Nucleus accumbens (tissue), 56 donors: ENCODE measurements at places on chromosomes 4 and X.

GRCh38 chr4:123265443-123265842, 131.2 kb upstream of the SPRY1 start:
- DNase-seq = no peak

GRCh38 chr4:158938220-158939044, 164.4 kb upstream of the RAPGEF2 start:
- no peak for DNase-seq

GRCh38 chr4:164931551-164932324, 45.7 kb downstream of the TRIM61 start:
- no peak for DNase-seq

- no peak for DNase-seq
Measured at GRCh38 chr4:24796620-24797019, 1.2 kb downstream of the SOD3 start.

- no peak for DNase-seq
Measured at GRCh38 chrX:20285511-20285910, 18.8 kb upstream of the RPS6KA3 start.

DNA sequence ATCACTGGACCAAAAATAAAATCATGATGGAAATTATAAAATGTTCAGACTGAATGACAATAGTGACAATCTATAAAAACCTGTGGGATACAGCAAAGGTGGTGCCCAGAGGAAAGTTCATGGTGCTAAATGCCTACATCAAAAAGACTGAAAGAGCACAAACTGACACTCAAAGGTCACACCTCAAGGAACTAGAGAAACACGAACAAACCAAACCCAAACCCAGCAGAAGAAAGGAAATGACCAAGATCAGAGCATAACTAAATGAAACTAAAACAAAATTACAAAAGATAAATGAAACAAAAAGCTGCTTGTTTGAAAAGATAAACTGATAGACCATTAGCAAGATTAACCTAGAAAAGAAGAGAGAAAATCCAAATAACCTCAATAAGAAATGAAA, 78.7 kb downstream of the ANAPC10 start:
- DNase-seq = no peak

GRCh38 chr4:8847331-8847730, 24.3 kb downstream of the HMX1 start:
- no peak for DNase-seq

- no peak for DNase-seq
Measured at GRCh38 chr4:87122252-87122651, 98.2 kb downstream of the KLHL8 start.

DNA sequence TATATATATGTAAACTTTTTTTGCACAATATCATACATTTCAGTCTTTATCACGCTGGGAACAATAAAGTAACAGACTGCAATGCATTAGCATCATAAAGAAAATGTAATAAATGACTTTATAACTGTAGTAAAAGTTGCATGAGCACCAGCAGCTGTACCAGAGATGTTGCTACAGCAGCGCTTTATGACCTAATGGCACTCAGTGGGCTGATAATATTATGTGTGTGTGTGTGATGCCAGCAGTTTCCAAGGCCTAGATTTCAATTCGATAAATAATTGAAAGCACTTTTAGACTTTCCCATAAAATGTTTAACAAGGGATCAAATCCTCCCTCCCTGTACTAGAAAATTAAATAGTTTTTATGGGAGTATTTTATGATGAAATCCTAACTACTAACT, 367.6 kb upstream of the AGA start:
- no peak for DNase-seq

DNA sequence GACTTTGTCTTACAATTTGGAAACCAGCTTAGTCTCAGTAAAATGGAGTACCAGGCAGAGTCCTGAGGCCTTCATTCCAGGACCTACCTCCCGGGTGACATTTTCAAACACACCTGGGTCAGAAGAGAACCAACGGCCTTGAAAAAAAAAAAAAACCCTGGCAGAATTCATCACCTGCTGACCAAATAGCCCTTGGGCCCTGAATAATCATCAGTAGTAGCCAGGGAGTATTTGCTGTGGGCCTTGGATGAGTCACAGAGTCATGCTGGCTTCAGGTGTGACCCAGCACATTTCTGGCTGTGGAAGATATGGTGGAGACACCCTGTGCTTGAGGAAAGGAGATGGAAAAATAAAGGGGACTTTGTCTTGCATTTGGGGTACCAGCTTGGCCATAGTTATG, 92.2 kb downstream of the LPAR4 start:
- DNase-seq = no peak

- DNase-seq = no peak
Measured at GRCh38 chrX:118062048-118062789, 54.4 kb downstream of the KLHL13 start.

DNA sequence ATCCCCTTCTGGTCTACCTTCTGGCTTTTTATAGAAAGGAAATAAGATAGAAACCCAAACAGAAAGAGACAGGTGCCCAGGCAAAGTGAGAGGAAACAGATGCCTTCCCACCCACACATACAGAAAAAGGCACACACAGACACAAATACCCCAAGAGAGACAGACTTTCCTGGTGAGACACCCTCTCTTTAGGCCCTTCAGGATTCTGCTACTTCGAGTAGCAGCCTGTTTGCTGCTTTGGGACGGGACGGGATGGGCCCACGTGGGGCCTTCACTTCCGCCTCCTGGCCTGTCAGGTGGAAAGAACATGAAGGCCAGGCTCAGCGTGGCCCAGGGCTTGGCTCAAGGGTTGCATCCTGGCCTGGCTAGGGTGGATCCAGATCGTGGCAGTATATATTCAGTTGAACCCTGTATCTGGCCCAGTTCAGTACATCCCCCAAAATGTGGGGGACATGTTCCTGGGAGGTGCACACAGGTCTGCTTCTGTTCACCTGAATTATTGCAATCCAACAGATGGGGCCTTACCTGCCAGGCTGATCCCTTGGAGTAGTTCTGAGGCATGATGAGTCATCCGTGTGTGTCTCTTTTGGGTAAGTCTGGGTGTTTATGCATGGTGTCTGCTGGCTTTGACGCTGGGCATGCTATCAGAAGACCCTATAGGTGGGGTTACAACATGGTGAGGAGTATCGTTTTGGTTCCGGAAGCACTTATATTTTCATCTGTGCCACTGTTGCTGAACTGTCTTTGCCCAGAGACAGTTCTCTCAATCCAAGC, 2.4 kb downstream of the ZNF275 start:
- DNase-seq = no peak

GRCh38 chr4:6423575-6423974, 48.8 kb downstream of the PPP2R2C start:
- DNase-seq = no peak

DNA sequence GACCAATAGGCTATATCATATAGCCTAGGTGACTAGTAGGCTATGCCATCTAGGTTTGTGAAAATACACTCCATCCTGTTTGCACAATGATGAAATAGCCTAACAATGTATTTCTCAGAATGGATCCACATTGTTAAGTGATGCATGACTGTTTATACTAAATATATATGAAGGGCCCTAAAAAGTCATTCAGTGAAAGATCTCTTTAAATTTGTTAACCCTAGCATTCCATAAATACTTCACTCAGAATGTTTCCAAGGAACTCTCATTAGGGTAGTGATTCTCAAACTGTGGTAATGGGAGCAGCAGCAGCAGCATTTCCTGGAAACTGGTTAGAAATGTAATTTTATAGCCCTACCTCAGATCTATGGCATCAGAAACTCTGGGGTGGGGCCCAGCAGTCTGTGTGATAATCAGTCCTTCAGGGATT, 74.9 kb downstream of the PRRG1 start:
- no peak for DNase-seq

DNA sequence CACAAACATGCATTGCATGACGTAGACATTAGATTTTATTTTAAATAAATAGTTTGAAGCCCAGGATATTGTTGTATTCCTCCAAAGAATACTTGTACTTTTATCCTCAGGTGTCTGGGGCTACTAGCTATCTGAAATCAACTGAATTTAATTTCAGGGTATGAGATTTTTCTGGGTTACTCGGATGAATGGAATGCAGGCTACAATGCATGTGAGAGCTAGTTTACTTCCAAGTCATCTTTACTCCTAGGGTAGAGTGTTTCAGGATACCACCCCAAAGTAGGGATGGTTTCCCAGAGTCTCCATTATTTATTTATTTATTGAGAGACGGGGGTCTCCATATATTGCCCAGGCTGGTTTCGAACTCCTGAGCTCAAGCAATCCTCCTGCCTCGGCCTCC, 66.4 kb downstream of the HPRT1 start:
- no peak for DNase-seq

- no peak for DNase-seq
Measured at GRCh38 chrX:100647095-100647494, 3.1 kb downstream of the SRPX2 start.

- no peak for DNase-seq
Measured at GRCh38 chr4:4521731-4522130, 20.1 kb downstream of the STX18 start.

- no peak for DNase-seq
Measured at GRCh38 chrX:140589657-140590056, 84.8 kb upstream of the SOX3 start.

DNA sequence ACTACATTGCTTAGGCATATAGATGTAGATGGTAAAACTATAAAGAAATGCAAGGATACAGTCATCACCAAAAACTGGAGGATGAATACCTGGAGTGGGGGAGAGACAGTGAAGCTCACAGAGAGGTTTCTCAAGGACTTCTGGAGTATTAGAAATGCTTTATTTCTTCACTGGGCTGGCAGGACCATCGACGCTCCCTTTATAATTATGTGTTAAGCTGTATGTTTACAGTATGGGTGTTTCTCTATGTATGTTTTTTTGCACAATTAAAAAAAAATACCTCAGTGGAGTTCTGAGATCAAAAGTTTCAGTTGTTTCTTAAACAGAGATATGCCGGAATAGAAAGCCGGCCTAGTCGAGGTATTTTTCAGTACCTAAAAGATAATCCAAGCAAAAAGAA, 201.3 kb downstream of the NSUN7 start:
- no peak for DNase-seq

GRCh38 chr4:93748373-93749291, 79.9 kb upstream of the ATOH1 start:
- DNase-seq = no peak

- DNase-seq = no peak
Measured at GRCh38 chr4:70895811-70896491, 6.2 kb upstream of the MOB1B start.

DNA sequence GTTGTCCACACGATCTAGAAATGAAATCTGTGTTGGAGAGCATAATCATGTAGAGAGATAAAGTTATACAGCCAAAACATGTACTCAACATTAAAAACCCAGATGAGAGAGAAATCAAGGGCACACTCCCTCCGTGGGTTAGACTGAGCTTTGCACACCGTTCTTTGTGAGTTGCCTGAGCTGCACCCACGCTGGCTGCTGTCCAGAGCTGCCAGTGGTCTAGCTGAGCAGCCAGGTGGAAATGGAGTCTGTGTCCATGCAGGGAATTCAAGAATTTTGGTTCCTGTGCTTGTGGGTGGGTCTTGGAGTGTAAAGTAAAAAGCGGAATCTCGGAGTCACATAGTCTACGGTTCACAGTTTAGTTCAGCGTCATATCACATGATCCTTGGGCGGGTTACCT, 84.6 kb downstream of the GPR143 start:
- no peak for DNase-seq

GRCh38 chr4:25782482-25782881, 80.3 kb downstream of the SEL1L3 start:
- DNase-seq = no peak

DNA sequence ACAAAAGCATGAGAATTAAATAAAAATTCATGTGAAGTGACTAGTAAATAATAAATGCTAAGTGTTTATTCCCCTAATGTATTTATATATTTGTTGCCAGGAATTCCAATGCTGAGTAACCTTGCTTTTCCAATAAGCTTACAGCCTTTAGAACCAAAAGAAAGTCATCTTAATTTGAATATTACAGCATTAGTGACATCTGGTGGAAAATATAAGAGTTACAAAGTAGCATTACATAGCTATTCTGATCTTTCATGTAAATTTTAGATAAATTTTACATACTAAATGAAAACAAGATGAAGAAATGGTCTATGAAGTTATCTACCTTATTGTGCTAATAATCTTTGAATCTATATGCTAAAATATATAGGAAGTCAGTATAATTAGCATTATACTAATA, 10.4 kb downstream of the MAD2L1 start:
- DNase-seq = no peak

- DNase-seq = no peak
Measured at GRCh38 chr4:1234309-1234695, 14.6 kb downstream of the CTBP1 start.

DNA sequence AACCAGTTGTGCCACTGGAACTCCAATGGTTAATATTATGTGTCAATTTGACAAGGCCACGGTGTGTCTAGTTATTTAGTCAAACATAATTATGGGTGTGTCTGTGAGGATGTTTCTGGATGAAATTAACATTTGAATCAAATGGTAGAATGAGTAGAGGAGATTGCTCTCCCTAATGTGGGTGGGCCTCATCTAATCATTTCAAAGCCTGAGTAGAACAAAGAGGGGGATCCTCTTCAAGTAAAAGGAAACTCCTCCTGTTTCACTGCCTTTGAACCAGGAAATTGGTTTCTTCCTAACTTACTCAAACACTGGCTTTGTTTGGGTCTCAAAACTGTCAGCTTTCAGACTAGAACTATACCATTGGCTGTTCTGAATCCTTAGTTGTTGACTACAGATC, 1692.1 kb downstream of the PCDH19 start:
- DNase-seq = no peak

DNA sequence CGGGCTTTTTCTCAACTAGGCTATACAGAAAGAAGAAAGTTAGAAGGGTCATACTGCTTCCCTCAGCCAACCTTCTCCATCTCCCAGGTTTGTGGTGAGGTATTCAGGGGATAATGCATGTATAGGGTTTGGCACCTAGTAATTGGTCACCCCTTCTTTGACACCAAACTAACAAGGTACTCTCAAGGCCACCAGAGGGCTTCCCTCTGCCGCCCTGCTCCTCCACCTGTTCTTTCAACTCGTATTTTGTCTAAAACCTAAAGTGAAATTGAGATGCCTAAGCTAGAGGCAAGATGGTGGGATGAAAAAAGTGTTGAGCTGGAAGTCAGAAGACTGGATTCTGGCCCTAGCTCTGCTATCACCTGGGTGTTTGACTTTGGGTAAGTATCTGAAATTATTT, 22.0 kb downstream of the CT47C1 start:
- DNase-seq = no peak

DNA sequence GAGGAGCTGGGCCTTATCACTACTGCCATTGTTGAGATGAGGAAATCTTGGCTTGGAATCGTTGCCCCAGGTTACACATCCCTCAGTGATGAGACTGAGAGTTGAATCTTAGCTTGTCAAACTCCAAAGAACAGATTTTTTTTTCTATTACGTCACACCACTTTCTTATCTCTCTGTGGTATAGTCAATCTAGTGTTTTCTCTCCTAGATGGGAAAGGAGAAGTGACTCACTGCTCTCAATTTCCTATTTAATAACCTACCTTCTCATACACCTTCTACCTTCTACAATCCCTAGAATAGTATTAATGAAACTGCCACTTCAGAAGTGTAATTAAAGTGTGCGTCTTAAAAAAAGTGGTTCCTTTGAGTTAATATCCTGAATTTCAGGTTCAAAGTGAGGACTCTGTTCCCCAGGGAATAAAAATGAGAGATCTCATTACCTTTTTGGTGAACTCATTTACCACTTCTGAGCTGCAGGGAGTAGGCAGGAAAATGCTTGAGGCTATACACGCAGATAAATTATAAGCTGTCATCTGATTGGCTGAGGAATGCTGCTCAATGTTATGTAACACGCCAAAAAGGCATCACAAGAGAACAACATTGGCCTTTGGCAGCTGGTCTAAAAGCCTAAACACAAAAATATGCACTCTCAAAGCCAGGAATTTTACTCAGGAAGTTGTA, 59.3 kb downstream of the MAD2L1 start:
- no peak for DNase-seq

GRCh38 chr4:71709961-71710360, 73.9 kb downstream of the GC start:
- no peak for DNase-seq
